Activated CD4-positive, alpha-beta T cell treated with anti-CD3 and anti-CD28 coated beads for 36 hours (primary cell): ENCODE measurements at places on chromosomes 1 and 21. TPM values are rescaled to one million over a fixed set of nuclear protein-coding genes. Genes with fewer than 3 reads are reported as not detected.

The HES3 gene
- total RNA-seq = not detected

The ELAVL4 gene
- total RNA-seq = not detected

The GPR25 gene
- total RNA-seq = not detected

The AMPD1 gene
- total RNA-seq = 0.23 TPM

The HCRTR1 gene
- not detected for total RNA-seq

The HSPB7 gene
- not detected for total RNA-seq
